Brain microvascular endothelial cell (primary cell): ENCODE measurements at places on chromosomes 7 and 10.

GRCh38 chr10:31959461-31960173, 31.0 kb upstream of the ARHGAP12 start:
- no peak for DNase-seq

GRCh38 chr10:109914966-109915365, 8.3 kb downstream of the XPNPEP1 start:
- DNase-seq: peak; percentile 82

- no peak for DNase-seq
Observed at GRCh38 chr7:78179211-78179610, 380.6 kb downstream of the PHTF2 start.

- no peak for DNase-seq
Observed at GRCh38 chr10:49577182-49577925, 32.8 kb upstream of the SLC18A3 start.

DNA sequence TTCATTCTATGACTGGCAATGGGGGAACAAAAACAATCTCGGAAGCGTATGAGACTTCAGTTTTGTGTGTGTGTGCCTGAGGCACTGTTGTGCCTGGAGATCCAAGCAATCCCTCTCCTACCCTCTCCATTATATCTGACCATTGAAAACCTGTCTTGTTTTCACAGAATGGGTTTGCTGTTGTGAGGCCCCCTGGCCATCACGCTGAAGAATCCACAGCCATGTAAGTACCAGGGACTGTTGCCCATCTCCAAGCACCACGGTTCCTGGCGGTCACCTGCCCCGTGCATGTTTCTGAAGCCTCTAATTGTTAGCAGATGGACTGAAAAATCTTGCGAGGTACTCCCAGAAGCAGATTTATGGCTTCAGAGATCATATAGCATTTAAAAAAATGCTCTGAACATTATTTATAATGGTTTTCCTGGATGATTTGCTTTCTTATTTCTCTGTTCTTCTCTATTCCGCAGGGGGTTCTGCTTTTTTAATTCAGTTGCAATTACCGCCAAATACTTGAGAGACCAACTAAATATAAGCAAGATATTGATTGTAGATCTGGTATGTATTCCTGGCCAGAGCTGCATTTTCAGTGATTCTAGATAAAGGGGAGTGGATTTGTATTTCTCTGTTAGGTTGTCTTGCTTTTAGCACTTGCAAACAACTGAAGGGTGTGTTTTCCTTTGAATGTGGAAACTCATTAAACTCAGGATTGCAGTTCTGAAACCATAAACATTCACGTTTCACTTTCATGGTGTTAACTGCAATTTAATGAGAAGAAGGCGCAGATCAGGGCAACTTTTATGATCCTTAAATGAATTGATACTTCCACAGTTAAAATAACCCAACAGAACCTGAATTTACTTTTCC, 288.2 kb downstream of the TWIST1 start:
- no peak for DNase-seq

- no peak for DNase-seq
Observed at GRCh38 chr10:86363184-86363832, 3.3 kb downstream of the GRID1 start.

DNA sequence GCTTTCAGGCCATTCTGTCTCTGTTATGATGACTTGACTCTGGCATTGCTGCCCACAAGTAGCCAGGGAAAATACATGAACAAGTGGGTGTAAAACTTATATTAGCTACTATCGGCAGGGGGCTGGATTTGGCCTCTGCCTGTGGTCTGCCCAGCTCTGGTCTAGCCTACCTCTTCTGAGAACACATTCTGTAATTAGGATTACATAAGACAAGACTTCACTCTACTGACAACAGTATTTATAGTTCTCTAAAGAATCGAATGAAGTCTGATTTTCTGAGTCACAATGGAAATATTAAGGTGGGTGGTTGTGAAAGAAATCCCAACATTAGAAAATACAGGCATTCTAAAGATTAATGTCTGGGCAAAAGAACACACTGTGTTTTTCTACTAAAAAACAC, 55.5 kb downstream of the DLD start:
- DNase-seq: peak; percentile 35

- no peak for DNase-seq
Observed at GRCh38 chr7:87231258-87231657, 11.7 kb upstream of the TMEM243 start.

DNA sequence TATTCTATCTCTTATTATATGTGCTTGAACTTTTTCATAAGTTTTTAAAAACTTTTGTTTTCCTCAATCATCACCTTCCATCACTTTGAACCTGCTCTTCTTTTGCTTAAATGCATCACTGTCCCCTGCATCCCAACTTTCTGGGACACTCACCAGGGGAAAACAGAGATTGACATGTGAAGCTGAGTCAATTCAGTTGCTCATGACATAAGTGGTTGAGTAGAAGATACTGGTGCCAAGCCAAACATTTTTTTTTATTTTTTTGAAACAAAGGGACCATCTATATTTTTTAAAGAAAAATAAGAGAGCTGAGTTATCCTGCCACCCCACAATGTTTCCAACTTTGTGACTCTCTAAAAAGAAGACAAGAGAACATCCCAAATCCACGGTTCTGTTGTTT, 61.8 kb upstream of the AHR start:
- peak; percentile 42 for DNase-seq

DNA sequence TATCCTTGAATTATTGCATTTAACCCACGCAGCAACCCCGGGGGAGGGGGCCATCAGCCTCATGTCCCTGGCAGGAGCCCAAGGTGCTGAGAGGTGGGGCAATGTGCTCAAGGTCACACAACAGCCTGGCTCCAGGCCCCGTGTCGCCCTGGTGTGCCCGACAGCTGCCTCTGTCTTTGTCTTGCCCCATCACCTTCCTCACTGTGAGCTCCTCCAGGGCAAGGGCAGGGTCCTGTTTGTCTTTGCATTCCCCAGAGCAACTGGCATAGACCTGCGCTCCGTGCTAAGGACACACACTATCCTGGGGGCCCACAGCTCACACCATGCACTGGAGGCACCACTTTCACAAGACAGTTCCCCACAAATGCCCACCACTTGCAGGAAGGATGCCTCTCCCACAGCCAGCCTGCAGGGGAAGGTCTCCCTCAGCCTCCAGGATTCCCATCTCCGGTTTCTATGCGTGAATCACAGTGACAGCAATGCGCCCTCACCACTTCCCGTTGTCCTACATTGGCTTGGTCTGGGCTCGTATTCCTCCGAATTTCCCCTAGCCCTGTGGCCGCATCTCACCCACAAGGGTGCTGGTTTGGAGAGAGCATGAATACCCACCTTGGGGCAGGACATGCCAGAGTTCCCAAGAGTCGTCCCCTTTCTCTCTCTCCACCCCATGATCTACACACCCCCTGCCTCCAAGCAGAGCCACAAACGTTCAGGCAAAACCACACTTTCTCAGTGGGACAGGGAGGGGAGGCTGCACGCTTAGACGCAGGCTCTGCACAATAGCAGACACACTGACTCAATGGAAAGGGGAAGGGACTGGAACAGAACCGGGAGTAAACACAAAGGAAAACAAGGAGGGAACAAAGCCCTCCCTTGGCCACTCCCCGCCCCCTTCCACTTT, 10.3 kb downstream of the ITPRIP start:
- DNase-seq: peak; percentile 85

- DNase-seq: no peak
Observed at GRCh38 chr7:42460933-42461332, 223.9 kb upstream of the GLI3 start.

DNA sequence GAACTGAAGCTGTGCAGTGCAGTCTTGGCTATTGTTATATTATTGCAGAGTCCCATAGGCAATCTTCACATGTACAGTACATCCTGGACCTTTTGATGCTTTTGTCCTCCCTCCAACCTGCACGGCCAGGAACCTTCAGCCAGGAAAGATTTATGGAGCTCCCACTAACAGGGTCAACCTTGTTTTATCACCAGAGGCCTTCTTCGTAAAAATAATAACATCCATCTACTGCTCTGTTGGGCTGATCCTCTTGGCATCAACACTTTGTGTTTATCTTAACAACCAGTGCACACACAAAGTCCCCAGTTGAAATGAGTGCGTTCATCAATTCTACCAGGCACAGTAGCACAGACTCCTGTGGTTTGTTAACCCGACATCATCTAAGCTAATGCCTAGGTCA, 72.4 kb downstream of the AGMO start:
- DNase-seq: no peak

GRCh38 chr7:24730018-24730369, 27.3 kb downstream of the GSDME start:
- DNase-seq: no peak

DNA sequence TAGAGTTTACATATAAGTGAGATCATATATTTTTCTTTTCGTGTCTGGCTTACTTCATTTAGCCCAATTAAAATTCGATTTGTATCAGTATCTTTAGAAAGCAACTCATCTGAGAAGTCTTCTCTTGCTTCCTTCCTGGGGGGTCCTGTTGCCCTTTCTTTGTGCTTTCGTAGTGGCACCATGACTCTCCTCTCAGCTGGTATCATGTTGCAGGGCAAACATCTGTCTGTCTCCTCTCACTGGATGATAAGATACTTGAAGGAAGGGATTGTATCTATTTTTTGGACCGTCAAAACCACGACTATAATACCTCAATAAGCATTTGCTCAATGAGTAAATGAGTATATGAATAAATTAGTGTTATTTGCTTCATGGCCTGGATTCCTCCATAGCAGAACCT, 382.5 kb upstream of the SORCS1 start:
- DNase-seq: no peak

DNA sequence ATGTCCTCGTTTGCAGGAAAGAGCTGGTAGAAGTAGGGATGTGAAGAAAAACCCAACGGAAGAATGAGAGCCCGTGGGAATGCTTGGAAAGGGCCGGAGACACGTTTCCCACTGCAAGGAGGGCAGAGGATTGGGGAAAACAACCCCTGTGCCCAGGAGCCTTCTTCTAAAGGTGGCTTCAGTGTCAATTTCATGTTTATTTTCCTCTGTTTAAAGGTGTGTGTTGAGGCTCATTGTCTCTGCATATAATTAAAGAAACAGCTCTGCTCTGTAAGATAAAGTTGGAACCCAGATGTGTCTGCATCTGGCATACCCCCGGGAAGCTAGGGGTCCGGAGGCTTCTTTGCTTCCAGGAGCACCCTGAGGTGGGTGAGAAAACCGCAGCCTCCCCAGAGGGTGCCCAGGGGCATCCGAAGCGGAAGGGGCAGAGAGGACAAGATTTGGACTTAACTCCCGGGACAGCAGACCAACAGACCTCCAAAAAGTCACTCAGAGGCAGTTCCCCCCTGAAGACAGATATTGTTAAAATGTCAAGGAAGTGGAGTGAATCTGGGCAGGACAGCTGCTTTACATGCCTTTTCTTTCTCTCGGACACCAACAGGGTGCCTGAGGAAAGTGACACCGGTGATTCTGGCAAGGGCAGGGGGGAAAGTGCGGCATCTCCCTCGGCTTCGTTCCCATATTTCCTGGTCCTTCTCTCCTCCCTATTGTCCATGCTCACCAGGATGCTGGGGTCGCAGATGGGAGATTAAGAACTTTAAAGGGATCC, 8.6 kb upstream of the GATA3 start:
- DNase-seq: no peak

- no peak for DNase-seq
Observed at GRCh38 chr7:11416641-11417458, 415.1 kb downstream of the THSD7A start.

GRCh38 chr10:11901833-11902475, 78.8 kb downstream of the PROSER2 start:
- DNase-seq: no peak

DNA sequence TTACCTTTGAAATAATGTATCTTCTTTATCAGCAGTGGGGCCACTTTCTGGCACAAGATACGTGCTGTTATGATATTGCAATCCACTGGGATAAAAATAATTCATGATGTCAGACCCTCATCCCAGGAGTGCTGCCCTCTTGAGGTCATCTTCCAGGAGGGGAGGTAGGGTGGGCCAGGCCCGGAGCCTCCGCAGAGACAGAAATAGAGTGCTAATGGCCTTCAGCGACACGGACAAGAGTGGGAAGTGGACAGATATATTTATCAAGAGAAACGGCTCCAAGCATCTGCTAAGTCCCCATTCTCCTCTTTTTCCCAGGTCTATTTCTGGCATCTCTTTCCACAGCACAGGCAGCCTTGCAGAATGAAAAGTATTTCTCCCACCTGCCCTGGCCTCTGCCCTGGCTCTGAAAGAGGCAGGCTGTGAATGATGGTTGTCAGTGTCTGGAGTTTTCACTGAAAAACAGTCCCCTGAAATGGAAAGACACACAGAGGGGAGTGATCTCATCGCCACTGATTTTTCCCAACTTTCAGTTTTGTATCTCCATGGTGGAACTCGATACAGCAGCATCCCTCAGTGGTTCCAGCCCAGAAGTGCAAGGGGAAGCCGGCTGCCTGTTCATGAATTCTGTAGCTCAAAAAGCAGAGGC, 251.7 kb upstream of the MYO3A start:
- peak; percentile 4 for DNase-seq
